ENCODE measurements at places on chromosomes 5 and 9. TPM values are rescaled to one million over a fixed set of nuclear protein-coding genes. Genes with fewer than 3 reads are reported as not detected.

GRCh38 chr9:134852906-134853654, 27.5 kb upstream of the FCN2 start:
- no peaks in the 10 kb centered on the region for H3K36me3 ChIP-seq
- no peak overlapping the region for H3K4me3 ChIP-seq
- H3K27me3 ChIP-seq: no peaks in the 10 kb centered on the region
- H3K27ac ChIP-seq: no peak overlapping the region

- no peaks in the 10 kb centered on the region for H3K4me1 ChIP-seq
- H3K27me3 ChIP-seq: no peaks in the 10 kb centered on the region
- no peak overlapping the region for H3K27ac ChIP-seq
- no peak for DNase-seq
- H3K4me3 ChIP-seq: no peak overlapping the region
- H3K36me3 ChIP-seq: no peaks in the 10 kb centered on the region
Measured at GRCh38 chr9:134890155-134890495, 9.5 kb downstream of the FCN2 start.

DNA sequence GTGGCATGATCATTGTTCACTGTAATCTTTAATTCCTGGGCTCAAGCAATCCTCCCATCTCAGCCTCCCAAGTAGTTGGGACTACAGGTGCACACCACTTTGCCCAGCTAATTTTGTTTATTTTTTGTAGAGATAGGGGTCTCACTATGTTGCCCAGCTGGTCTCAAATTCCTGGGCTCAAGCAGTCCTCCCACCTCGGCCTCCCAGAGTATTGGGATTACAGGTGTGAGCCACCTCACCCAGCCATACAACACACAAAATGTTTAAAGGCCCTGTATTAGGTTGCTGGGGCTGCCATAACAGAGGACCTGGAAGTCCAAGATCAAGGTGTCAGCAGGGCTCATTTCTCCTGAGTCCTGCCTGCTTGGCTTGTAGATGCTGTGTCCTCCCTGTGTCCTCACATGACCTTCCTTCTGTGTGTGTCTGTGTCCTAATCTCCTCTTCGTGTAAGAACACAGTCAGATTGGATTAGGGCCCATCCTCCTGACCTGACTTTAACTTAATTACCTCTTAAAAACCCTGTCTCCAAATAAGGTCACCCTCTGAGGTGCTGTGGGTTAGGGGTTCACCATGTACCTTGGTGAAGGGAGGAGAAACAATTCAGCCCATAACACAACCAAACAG, 5.4 kb downstream of the UBE2QL1 start:
- no peaks in the 10 kb centered on the region for H3K36me3 ChIP-seq
- no peak for DNase-seq
- H3K4me1 ChIP-seq: peaks cover 18% of the 10 kb centered on the region
- no peak overlapping the region for H3K27ac ChIP-seq
- H3K27me3 ChIP-seq: peaks cover 43% of the 10 kb centered on the region

- H3K27me3 ChIP-seq: no peaks in the 10 kb centered on the region
- H3K27ac ChIP-seq: no peak overlapping the region
Measured at GRCh38 chr9:107862323-107862722, 372.8 kb upstream of the KLF4 start.

DNA sequence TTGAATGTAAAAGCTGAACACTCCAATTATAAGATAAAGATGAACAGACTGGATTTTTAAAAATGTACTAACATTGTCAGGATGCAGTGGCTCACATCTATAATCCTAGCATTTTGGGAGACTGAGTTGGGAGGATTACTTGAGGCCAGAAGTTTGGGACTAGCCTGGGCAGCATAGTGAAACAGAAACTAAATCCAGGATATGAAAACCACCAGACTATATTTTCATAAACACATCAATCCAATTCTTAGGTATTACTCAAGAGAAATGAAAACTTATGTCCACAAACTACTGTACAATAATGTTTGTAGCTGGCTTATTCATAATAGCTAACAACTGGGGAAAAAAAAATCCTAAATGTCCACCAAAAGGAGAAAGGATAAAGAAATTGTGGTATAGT, 26.8 kb upstream of the NAA35 start:
- no peaks in the 10 kb centered on the region for H3K4me1 ChIP-seq
- DNase-seq: no peak
- no peak overlapping the region for H3K4me3 ChIP-seq
- H3K36me3 ChIP-seq: no peaks in the 10 kb centered on the region

DNA sequence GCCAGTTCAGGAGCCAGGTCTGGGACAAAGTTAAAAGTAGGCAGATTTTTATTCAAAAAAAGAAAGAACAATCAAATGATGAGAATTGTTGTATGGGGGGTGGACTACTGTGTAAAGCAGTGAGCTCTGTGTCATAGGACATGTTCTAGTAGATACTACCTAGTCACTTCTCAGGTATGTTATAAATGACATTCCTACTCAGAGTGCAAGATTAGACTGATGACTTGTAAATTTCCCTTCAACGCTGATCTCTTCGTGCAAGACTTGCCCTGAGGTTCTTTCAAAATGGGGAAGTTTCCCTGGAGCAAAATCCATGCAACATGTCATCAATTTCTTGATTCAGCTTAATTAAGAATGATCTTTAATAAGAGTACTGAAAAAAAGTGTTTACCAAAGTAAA, 175.1 kb downstream of the RORB start:
- no peak for DNase-seq
- no peaks in the 10 kb centered on the region for H3K36me3 ChIP-seq
- H3K27ac ChIP-seq: no peak overlapping the region
- H3K4me1 ChIP-seq: no peaks in the 10 kb centered on the region
- H3K27me3 ChIP-seq: no peaks in the 10 kb centered on the region
- no peak overlapping the region for H3K4me3 ChIP-seq

- peaks cover 51% of the 10 kb centered on the region for H3K27me3 ChIP-seq
- no peak overlapping the region for H3K27ac ChIP-seq
- DNase-seq: peak; percentile 42
- H3K36me3 ChIP-seq: no peaks in the 10 kb centered on the region
- peaks cover 17% of the 10 kb centered on the region for H3K4me1 ChIP-seq
Measured at GRCh38 chr5:40680741-40681362, 1.1 kb downstream of the PTGER4 start.

DNA sequence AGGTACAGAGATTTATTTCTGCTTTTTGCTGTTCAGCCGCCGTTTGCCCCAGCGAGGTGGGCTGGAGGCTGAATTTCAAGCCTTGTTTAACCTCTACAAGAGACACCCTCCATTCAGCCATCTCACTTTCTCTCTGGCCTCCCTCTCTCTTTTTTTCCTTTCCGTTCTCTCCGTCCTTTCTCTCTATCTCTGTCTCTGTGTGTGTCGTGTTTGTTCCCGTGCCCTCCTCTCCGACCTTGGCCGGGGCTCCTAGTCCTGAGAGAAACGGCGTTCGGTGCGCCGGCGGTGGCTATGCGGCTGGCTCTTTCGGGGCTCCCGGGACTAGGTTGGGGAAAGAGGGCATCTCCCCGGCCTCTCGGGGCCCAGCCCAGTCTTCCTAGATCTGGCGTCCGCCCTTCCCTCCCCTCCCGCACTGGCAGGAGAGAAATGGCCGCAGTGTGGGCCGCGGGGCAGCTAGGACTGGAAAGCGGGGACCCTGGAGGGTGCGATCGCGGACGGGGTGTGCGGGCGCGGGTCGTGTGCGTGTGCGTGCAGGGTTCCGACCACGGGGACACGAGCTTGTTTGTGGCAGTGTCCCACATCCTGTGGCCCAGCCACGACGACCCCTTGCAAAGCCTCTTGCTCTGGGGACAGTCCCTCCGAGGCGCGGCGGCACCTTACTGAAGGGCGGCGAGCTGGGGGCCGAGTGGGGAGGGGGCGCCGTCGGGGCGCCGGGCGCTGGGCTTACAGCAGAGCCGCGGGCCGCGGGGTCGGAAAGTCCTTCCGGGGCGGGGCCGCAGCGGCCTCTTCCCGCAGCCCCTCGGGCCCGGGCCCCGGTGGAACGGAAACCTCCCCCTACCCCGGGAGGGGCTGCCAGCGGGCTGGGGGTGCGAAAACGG, 5.7 kb downstream of the LHX2 start:
- H3K36me3 ChIP-seq: no peaks in the 10 kb centered on the region
- H3K27ac ChIP-seq: no peak overlapping the region
- peak; percentile 54 for DNase-seq
- H3K27me3 ChIP-seq: peaks cover 100% of the 10 kb centered on the region
- peak overlapping the region; percentile 68 for H3K4me3 ChIP-seq

GRCh38 chr9:129407905-129408452, 212.9 kb downstream of the C9orf50 start:
- H3K36me3 ChIP-seq: no peaks in the 10 kb centered on the region
- DNase-seq: no peak
- peaks cover 5% of the 10 kb centered on the region for H3K27me3 ChIP-seq
- H3K27ac ChIP-seq: no peak overlapping the region
- H3K4me3 ChIP-seq: no peak overlapping the region
- peaks cover 5% of the 10 kb centered on the region for H3K4me1 ChIP-seq

DNA sequence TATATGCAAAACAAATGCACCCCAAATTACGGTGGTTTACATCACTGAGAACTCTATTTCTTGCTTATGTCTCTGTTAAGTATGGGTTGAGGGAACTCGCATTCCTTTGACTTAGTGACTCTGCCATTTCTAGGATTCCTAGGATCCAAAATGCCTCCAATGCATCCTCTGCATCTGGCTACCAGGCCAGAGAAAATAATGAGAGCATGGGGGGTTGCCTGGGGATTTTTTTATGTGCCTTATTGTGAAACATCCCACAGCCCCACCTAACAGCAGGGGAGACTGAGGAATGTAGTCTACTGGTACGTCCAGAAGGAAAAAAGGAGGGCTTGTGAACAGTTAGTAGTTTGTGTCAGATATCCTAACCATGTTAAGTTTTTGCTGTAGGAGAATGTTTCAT, 466.0 kb upstream of the ARRDC3 start:
- no peaks in the 10 kb centered on the region for H3K27me3 ChIP-seq
- no peaks in the 10 kb centered on the region for H3K36me3 ChIP-seq
- no peak overlapping the region for H3K4me3 ChIP-seq
- H3K4me1 ChIP-seq: peaks cover 23% of the 10 kb centered on the region

GRCh38 chr5:125798307-125798706, 624.9 kb upstream of the GRAMD2B start:
- DNase-seq: peak; percentile 38
- H3K4me1 ChIP-seq: peaks cover 2% of the 10 kb centered on the region
- no peaks in the 10 kb centered on the region for H3K27me3 ChIP-seq
- no peak overlapping the region for H3K4me3 ChIP-seq

DNA sequence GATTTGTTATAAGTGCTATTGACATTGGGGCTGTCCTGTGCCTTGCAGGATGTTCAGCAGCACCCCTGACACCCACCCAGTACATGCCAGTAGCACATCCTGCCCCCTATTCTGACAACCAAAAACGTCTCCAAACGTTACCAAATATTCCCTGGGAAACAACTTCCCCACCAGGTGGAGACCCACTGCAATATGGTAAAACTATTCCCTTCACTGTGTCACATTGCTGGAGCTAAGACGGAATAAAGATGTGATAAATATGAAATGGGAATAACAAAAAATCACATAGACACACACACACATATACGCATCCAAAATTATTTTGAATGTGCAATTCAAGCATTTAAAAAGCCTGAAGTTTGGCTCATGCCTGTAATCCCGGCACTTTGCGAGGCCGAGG, 874.3 kb upstream of the DMAC1 start:
- H3K4me3 ChIP-seq: no peak overlapping the region
- H3K36me3 ChIP-seq: no peaks in the 10 kb centered on the region
- no peak overlapping the region for H3K27ac ChIP-seq
- DNase-seq: no peak
- H3K4me1 ChIP-seq: peaks cover 25% of the 10 kb centered on the region

DNA sequence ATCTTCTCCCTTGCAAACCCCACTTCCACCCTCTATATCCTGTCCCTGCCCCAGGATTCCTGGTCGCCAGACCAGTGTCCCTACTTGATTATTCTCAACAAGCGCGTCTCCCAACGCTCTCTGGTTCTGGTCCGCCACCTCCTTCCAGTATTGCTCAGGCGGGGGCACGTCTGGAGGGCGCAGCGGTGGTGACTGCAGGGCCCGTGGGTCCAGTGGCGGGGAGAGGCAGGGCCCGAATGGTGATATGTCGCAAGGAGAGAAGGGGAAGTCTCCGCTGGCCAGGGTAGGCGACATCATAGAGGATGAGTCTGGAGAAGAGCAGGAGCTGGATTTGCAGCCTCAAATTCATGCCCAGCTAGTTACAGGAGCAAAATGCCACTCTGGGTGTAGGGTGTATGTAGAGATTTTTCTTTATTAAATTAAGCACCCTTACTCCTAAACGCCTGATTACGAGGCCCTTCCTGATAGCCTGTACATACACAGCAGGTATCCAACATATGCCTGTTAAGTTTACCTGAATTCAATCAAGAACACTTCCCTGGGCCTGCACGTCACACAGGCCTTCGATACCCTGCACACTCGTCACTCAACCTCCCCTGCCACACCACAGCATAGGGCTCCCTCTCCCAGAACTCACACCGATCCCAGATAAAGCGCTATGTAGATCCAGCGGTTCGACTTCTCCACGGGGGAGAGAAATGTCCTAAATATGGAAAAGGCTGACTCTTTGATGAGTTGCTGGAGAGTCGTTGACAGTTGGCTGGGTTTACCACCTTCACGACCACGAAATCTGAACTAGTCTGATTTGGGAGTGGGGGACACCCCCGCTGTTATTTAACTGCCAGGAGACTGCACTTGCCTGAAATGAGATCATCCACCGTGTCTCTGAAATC, 4.8 kb downstream of the MCIDAS start:
- H3K27me3 ChIP-seq: peaks cover 95% of the 10 kb centered on the region
- peaks cover 21% of the 10 kb centered on the region for H3K4me1 ChIP-seq
- H3K4me3 ChIP-seq: peak overlapping the region; percentile 47

DNA sequence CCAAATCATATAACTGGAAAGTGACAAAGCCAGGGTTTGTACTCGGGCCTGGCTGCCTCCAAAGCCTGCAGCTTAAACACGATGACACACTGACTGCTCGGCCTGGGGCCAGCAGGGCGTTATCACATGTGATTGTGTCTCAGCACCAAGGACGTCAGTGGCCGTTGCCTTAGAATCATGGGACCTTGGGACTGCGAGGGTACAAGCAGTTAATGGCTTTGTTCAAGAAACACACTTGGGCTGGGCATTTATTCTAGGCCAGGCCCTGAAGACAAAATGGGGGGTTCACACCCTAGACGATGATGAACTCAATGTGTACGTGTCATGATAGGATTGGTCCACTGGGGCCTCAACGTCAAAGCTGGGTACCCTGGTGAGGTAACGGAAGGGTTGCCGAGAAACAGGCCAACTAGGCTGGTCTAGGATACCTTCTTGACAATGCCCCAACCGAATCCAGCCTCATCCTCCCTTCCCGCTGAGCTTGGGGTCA, 13.0 kb downstream of the SH3PXD2B start:
- no peaks in the 10 kb centered on the region for H3K27me3 ChIP-seq
- no peak overlapping the region for H3K27ac ChIP-seq
- H3K4me1 ChIP-seq: peaks cover 2% of the 10 kb centered on the region
- no peak overlapping the region for H3K4me3 ChIP-seq
- H3K36me3 ChIP-seq: no peaks in the 10 kb centered on the region

GRCh38 chr5:36373527-36374086, 71.9 kb upstream of the RANBP3L start:
- no peaks in the 10 kb centered on the region for H3K4me1 ChIP-seq
- DNase-seq: no peak
- no peaks in the 10 kb centered on the region for H3K36me3 ChIP-seq
- H3K27me3 ChIP-seq: no peaks in the 10 kb centered on the region

The ZNG1A gene
- 70.3 TPM for total RNA-seq

The LCN9 gene
- not detected for total RNA-seq

The RGMB gene
- 34.3 TPM for total RNA-seq

The SPATA31A3 gene
- not detected for total RNA-seq

The CYLC2 gene
- not detected for total RNA-seq

The PCDHGC3 gene
- 13.3 TPM for total RNA-seq

The GARIN3 gene
- not detected for total RNA-seq

The SVEP1 gene
- 0.63 TPM for total RNA-seq
